ENCODE measurements at places on chromosomes 4 and X.

- no peak for DNase-seq
Observed at GRCh38 chr4:79255793-79256192, 70.1 kb downstream of the NAA11 start.

DNA sequence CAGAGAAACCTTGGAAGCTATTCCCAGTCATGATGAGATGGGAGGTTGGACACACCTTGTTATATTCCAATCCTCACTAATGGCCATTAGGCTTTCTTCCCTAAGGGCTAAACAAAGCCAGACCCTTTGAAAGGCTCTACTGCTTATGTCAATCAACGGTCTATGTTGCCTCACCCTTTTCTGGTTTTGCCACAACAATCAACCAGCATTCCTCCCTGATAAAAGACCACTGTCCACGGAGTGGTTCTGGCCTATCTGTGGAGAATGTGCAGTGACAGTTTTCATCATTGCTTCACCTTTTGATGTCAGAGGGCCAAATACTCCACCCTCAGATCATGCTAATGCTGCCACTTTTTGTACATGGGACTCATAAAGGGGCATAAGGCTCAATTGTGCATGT is 913.4 kb downstream of the RPA4 start:
- DNase-seq, result no peak

DNA sequence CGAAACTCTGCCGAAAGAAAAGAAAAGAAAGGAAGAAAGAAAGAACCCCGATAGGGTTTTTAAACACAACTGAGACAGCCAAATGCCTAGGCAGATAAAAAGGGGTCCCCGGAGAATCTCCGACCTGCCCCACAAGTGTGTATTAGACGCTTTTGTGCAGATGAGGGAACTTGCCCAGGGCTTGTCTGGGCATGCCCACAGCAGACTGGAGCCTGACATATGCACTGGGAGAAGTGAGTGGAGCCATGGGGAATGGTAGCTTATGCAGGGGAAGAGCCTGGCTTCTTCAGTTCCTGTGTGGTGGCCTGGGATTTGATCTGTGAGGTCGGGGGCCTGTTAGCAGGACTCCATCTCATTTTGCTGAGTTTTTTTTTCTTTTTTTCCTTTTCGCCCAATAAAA is 199.0 kb downstream of the GPC3 start:
- no peak for DNase-seq

DNA sequence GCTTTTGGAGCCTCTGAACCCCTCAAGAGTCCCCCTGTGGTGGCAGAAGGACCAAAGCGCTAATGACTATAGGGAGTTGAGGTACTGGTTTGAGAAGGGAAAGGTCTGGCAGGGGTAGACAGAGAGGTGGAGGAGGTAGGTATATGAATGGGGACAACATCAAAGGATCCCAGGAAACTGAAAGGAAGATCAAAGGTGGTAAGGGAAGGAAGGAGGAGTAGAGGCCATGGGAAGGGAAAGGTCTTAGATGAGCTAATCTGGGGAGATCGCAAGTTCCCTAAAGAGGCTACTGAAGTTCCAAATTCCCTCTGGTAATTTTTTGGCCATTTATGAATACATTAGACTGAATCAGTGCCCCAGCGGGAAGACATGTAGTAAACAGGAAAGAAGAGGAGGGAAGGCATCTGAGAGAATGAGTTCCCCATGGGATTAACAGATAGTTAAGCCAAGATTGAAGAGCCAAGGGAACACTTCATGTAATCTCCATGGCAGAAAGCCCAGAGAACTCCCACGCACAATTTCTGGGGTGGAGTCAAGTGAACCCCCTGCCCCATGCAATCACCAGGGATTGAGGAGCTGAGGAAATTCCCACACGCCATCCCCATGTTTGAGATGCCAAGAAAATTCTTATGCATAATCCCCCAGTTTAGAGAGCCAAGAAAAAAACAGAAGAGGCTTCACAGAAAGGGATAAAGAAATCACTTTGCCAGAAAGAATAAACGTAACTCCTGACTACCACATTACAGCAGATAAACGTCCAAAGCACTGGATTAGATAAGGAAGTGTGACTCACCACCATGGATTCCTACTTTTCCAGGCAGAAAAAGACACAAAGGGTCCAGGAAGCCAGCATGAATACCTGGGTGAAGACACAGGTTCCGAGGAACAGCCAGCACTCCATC is 25.8 kb downstream of the ZNF630 start:
- DNase-seq, result no peak

GRCh38 chrX:141652286-141652685 is 46.3 kb downstream of the SPANXD start:
- no peak for DNase-seq

- DNase-seq, result no peak
Observed at GRCh38 chr4:109473824-109474223, 40.2 kb downstream of the SEC24B start.

GRCh38 chr4:142336251-142336934 is 509.7 kb downstream of the INPP4B start:
- DNase-seq, result no peak

DNA sequence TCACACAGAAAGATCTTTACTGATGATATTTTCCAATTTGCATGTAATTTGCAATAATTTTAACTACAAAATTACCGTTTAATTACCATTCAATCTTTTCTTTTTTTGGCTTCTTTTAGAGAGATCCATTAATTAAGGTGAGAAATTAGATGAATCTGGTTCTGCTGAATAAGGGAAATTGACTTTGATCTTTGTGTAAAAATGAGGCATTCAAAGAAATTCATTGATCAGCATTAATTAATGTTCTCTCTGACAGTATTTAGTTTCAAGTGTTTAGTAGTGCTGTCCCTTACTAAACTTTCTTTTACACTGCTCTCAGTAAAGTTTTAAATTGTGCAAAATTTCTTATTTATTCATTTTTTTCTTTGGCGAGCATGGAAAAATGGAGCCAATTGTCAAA is 97.2 kb upstream of the KCTD8 start:
- DNase-seq, result no peak

DNA sequence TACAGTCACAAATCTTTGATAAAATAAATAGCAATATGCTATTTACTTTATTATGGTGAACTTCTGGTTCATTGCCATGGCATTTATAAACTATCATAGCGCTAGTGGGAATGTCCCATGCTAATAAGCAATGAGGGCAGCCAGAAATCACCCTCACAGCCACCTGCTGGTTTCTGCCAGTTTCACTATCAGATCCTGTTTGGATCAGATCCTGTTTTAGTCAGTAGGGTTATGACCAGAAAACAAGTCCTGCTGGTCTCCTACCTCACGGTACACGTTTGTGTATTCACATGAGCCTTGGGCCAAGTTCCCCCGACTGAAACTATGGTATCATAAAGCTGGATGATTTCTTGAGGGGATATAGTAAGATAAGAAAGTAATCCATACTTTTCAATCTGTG is 17.7 kb downstream of the FOXR2 start:
- no peak for DNase-seq

DNA sequence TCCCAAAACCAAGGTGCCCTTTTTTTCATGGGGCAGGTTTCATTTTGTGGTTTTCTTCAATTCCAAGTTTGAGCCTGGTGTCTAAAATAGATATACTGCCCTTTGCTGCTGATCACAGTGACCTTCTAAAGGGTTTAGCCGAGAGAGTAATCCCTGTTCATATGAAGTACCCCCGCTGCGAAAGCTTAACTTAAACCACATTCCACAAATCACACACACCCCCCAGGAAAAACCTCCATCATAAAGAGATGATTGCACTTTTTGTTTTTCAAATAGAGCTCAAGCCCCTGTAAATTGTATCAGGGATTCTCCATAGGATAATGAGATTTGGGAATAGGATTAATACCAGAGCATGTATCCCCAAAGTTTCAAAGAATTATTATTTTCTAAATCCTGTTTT is 90.8 kb downstream of the USP46 start:
- DNase-seq, result no peak

DNA sequence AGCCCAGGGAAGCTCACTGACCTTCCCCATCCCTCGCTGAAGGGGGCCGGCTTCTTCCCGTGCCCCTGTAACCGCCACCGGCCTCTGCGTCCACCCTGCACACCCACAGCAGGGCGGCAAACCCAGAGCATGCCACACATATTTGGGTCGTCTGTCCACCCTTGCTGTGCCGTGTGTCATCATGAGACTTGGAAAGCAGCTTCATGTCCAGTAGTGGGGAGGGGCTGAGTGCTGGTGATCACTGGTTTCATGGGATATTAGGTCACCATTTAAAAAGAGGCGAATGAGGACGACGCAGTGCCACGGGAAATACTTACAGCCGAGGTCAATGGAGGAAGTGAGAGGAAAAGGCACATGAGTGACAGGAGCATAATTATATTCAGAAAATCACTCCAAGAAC is 74.8 kb downstream of the HTRA3 start:
- DNase-seq, result peak; percentile 52

- no peak for DNase-seq
Observed at GRCh38 chr4:26226629-26227376, 94.0 kb upstream of the RBPJ start.

DNA sequence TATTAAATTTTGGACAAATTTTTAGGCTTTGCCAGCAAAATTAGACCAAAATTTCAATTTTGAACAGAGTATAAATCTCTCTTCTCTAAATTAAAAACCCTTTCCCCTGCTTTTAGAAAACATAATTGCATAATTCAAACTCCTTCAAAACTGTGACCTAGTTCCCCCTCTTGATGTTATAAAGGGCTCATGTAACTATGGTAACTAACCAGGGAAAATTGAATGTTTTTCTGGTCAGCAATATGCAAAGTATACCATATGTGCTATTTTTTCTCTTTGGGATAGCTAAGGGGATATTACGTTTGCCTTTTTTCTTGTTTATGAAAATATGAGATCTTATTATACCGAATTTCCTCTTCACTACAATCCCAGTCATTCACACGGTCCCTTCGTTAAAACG is 5.1 kb upstream of the ING2 start:
- no peak for DNase-seq

GRCh38 chr4:11341337-11342043 is 87.2 kb downstream of the HS3ST1 start:
- DNase-seq, result no peak

- no peak for DNase-seq
Observed at GRCh38 chr4:119763386-119763785, 134.8 kb upstream of the PDE5A start.

- no peak for DNase-seq
Observed at GRCh38 chrX:95058815-95059214, 1384.8 kb downstream of the FAM133A start.

- no peak for DNase-seq
Observed at GRCh38 chr4:105145903-105146275, 787 bp upstream of the TET2 start.

DNA sequence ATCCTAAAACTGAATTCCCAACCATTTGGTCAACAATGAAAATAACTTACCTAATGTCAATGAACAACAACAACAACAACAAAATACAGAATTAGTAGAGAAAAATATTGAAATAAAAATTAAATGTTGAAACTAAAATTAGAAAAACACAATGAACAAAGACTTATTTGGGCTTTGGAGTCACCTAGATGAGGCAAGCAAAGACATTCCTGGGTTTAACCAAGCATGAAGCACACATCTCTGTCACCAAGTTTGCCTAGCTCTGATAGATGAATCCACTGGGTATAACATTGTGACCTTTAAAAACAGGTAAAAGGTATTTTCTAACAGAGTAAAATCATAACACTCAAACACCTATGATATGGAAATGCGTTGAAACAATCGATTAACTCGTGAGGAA is 13.2 kb upstream of the SYTL5 start:
- DNase-seq, result no peak

GRCh38 chr4:70603856-70604255 is 11.8 kb downstream of the AMBN start:
- no peak for DNase-seq

- DNase-seq, result no peak
Observed at GRCh38 chrX:72621625-72622485, 49.2 kb upstream of the HDAC8 start.

DNA sequence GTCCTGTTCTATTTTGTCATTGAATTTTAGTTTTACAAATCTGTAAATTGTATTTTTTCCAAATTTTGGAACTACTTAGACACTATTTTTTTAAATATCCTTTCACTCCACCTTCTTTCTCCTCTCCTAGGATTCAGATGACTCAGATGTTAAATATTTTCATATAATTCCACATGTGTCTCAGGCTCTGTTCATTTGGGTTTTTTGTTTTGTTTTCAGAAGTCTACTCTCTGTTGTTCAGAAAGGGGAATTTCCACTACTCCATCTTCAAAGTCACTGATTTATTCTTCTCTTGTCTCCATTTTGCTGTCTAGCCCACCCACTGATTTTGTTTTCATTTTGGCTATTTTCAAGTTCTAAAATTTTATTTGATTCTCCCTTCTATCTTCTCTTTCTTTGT is 264.0 kb upstream of the SLIT2 start:
- no peak for DNase-seq

DNA sequence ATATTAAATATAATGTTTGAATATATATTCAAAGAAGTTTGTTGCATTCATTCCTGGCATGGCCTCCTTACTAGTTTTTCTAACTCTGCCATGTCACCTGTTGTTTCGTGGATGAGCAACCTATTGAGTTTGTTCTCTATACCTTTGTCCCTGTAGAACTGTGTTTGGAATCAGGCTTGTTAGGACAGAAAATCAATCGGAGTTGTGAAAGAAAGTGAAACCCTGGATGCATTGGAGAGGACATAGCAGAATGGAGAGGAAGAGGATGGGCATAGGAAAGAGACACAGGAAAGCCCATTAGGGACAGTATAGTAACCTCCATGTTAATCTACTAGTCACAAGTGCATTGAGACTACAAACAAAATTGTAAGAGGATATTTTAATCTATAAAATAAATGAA is 31.2 kb downstream of the ANK2 start:
- DNase-seq, result no peak

- no peak for DNase-seq
Observed at GRCh38 chrX:46333550-46333949, 211.7 kb downstream of the ZNF674 start.

- no peak for DNase-seq
Observed at GRCh38 chr4:109729117-109729717, 653 bp downstream of the PLA2G12A start.

- DNase-seq, result no peak
Observed at GRCh38 chrX:329291-329910, 10.8 kb upstream of the GTPBP6 start.

DNA sequence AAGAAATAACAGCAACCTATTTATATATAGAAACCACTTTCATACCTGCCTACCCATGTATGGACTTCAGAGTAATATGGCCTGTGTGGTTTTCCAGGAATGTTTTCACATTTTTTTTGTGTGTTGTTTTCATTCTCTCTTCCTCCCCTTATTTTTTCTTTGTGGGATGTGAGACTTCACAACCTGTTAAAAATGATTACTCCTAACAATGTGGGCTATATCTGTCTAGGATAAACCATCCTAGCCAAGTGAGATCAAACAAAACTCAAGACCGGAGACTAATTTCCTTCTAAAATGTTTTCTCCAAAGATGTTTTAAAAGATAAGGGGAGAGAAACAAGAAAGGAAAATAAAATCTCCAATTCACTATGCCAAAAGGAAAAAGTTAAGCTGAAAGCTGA is 106.1 kb upstream of the DIPK2B start:
- no peak for DNase-seq

DNA sequence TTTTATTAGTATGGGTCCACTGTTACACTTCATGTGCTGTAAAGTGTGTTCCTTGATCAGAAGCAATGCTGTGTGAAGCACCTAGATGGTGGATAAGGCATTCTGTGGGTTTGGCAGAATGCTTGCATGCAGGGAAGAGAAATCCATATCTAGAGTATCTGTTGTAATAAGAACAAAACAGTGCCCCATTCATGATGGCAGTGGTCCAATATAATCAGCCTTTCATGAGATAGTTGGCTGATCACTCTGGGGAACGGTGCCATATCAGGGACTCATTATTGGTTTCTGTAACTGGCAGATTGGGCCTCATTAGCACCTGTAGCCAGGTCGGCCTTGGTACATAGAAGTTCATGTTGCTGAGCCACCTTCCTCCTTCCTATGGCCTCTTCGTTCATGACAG is 28.7 kb downstream of the STIM2 start:
- DNase-seq, result no peak

Measured in type B pancreatic cell (in vitro differentiated cells).